ENCODE measurements at places on chromosomes 4 and X.

DNA sequence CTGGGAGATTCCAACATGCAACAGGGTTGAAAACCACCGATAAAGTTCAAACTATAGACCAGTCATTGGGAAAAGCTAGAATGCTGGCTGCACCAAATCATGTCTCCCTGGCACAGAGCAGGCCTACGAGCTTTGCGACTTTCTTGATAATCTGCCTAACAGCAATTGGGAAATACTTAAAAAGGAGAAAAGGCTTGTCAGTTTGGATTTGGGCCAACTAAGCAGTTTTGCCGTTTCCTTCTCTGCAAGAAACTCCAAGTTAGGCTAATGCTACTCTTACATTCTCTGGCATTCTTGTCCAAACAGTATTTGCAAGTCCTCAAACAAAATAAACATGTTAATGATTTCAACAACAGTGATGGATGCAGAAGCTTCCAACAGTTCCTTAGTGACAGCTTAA is 87.9 kb downstream of the PDK3 start:
- no peak for DNase-seq

GRCh38 chr4:123127218-123127617 is 204.8 kb upstream of the NUDT6 start:
- DNase-seq, result no peak

DNA sequence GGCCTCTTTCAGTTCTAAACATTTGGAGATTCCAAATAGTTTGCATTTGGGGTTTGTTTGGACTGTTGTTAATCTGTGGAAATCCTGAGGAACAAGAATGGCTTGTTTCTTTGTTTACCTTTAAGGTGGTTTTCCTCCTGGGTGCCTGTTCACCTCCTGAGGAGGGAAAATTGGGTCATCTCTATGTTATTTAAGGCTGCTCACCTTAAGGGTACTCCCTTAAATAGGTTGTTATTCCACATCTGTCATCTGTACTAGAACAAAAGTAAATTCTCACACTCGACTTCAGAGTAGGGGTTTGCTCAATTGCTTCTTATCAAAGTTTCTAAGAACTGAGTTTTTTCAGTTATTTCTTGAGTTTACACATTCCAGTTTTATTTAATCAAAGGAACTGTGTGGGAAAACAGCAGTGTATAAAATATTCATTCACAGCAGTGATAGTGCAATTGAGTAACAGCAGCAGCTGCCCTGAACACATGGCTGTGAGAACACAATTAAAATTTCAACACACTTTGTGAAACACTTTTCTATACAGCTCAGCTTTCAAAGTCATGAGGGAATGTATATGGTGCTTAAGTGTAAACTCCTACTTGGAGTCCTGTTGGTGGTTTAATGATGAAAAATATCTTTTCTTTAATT is 238.5 kb upstream of the PGRMC2 start:
- no peak for DNase-seq

DNA sequence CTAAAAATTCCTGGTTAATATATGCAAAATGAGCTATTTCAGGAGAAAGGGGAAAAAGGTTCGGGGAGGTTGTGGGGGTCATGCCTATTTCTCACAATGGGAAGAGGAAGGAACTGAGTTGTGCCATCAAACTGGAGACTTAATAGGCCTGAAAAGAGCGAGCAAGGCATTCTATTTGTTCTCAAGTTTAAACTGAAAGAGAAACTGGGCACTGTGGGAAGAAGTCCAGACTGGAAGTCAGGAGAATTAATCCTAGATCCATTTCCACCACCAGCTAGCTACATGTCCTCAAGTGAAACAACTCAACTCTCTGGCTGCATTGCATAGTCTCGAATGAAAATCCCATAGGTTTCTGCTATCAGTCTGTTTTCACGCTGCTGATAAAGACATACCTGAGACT is 50.6 kb downstream of the PPARGC1A start:
- no peak for DNase-seq

GRCh38 chr4:32002037-32002747 is 1282.0 kb downstream of the PCDH7 start:
- DNase-seq, result no peak

DNA sequence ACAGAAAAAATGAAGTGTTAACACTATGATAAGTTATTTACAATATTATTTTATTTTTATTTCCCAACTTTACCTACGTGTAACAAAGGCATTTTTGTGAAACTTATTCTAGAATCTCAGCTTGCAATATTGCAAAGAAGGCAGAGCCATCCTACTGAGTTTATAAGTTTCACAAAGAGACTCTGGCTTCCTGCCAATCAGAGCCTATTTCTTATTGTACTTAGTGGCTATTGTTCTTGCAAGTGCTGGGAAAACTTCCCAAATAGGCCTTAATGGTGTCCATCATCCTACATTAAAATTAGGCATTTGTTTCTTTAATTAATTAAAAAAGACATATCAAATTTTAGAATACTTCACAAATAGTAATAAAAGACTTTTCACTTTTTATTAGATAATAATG is 233.2 kb downstream of the EPHA5 start:
- DNase-seq, result no peak

- DNase-seq, result no peak
These were observed 73.2 kb downstream of the HOPX start for GRCh38 chr4:56607926-56608325.

DNA sequence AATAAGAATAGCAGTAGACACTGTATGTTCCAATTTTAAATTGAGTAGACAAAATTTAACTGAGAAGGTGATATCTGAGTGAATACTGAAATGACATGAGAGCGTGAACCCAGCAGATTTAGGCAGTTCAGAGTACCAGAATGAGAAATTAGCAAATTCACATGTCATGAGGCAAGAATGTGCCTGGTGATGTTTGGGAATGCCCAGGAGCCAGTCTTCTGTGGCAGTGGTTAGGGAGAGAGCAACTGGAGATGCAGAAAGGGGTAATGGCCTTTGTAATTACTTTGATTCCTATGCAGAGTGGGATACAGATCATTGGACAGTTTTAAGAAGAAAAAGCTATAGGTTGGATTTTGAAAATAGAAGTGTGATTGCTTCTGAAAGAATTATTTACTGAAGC is 621.9 kb downstream of the TECRL start:
- DNase-seq, result no peak

- DNase-seq, result no peak
These were observed 2429.7 kb downstream of the PCDH7 start for GRCh38 chr4:33149658-33150524.

- no peak for DNase-seq
These were observed 3.4 kb upstream of the GK start for GRCh38 chrX:30649859-30650258.

GRCh38 chr4:132026166-132026565 is 1122.9 kb upstream of the PCDH10 start:
- DNase-seq, result no peak

DNA sequence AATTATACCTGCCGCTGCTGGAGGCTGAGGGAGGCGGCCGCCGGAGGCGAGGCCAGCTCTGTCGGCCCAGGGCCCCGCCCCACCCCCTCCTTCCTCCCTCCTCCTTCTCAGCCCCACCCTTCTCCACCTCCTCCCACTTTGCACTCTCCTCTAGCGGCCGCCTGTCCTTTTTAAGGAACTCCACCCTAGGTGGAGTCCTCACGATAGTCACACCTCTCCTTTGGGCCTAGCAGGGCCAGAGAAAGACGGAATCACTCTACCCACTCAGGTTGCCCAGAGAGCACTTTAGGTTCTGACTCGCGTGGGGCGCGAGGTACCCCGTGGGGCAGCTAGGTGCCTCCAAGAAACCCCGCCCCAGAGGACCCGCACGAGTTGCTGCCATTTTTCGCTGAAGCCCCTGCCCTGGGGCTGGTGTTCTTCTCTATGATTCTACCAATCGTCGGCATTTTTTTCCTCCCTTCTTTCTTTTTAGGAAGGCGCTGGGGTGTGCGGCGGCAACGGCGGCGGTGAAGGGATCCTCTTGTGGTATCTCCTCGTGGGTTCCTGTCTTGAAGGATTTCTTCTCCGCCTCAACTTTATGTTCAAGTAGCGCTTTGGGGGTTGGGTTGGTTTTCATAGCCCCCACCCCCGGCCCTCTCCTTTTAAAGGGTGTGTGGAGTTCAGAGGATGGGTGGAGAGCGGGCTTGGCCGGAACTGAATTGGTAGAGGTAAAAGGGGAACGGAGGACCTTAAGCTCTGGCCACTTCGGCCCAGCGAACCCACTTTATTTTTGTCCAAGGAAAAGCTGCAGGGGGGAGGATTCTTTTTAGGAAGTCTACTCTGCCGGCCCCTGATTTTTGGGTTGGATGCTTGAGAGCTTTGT is at the start of gene KLF8:
TSS of gene KLF8 (plus strand) at position 136 of the 862 bp plus-strand sequence. CDS start 979 bp downstream, outside the sequence.
- DNase-seq, result no peak

DNA sequence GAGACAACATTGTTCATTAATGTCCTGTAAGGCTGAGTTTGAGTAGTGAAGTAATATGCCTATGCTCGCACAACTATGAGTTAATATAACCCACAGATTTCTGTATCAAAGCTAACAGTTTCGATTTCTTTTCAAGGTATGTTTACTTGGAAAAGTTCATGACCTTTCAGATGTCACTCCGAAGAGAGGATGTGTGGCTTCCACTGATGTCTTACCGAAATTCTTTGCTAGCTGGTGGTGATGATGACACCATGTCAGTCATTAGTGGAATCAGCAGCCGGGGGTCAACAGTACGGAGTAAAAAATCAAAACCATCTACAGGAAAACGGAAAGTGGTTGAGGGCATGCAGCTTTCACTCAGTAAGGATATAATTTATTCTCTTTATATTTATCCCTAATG is 124.9 kb downstream of the STAG2 start:
- no peak for DNase-seq

DNA sequence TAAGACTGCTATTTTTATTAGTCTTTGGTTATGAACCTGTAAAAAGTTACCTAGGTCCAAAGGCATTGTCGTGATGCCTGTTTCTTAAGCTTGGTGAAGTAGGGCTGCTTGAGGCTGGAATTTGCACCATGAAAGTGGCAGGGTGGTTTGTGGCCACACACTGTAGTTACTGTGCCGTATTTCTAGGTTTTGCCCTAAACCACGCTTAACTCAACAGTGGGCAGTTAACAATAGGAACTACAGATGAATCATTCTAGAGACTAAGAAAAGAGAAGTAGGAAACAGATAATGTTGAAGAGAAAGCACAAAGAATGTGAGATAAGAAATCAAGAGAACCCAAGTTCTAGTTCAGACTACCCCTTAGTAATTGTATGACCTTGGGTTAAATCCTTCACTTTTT is 11.5 kb downstream of the ETNPPL start:
- no peak for DNase-seq

All from neuronal stem cell (in vitro differentiated cells).